Caki2 (cell line): ENCODE measurements at places on chromosomes 7 and 10. TPM values are rescaled to one million over a fixed set of nuclear protein-coding genes. Genes with fewer than 3 reads are reported as not detected.

The PNLIP gene
- total RNA-seq: not detected in 2 replicates

The PPP1R3C gene
- 3.5 and 4.2 TPM in 2 replicates for total RNA-seq

The PTF1A gene
- not detected in 2 replicates for total RNA-seq

The NFKB2 gene
- 47.8 and 50.8 TPM in 2 replicates for total RNA-seq

The TUBAL3 gene
- total RNA-seq: not detected in 2 replicates

The AP4M1 gene
- 25.8 and 28.1 TPM in 2 replicates for total RNA-seq

The RAB18 gene
- total RNA-seq: 40.7 and 55.4 TPM in 2 replicates

The FUOM gene
- 26.6 and 38.3 TPM in 2 replicates for total RNA-seq

The ADCYAP1R1 gene
- total RNA-seq: not detected in 2 replicates

The SUGCT gene
- 6.8 and 9.7 TPM in 2 replicates for total RNA-seq

The FGF8 gene
- not detected in 2 replicates for total RNA-seq

The CTAGE15 gene
- not detected in 2 replicates for total RNA-seq

The LOXL4 gene
- total RNA-seq: 0.72 and 1.5 TPM in 2 replicates

The TUBB8 gene
- total RNA-seq: not detected in 2 replicates

The PCLO gene
- total RNA-seq: 0.88 and 2.0 TPM in 2 replicates

The GBX1 gene
- not detected in 2 replicates for total RNA-seq

DNA sequence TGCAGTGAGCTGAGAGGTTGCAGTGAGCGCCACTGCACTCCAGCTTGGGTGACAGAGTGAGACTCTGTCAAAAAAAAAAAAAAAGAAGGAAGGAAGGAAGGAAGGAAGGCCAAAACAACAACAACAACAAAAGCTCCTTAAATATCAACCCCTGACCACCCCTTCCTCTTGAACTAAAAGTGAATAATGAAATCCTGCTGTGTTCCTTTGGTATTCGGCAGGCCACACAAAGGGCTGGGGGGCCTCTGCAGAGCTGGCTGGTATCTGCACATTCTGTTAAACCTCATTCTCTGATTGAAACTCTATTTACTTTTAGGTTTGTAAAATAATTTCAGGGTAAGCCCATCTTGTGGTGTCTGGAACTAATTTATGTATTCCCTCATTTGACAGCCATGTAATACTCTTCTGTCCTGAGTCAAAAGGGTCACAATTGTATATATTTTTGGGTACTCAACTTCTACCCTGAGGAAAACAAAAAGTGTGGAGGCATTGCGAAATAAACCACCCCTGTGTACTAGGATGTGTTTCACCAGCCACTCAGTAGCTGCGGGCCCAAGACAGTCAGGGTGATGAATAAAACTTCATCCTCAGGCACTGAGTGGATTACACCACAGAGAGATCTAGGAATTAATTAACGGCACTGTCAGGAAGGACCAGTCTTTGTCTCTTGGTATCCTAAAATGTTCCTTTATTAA, 446.4 kb upstream of the PFKP start:
- DNase-seq: no peak

DNA sequence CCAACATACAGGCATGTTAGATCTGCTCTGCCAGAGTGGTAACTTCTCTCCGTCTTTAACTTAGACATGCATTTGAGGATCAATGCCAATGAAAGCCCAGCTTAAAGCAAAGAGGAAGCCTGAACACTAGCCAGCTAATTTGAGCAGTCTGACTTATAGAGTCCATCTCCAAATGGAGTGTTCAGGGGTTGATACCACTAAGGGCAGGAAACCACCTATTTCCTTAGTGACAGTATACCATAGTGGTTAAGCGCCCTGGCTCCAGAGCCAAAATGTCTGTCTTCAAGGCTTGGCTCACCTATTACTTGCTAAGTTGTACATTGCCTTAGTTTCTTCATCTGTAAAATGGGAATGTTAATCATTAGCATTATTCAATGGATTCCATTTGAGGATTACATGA, 678.5 kb downstream of the KCNMA1 start:
- DNase-seq: no peak

GRCh38 chr7:92043637-92044036, 90.6 kb downstream of the CYP51A1 start:
- DNase-seq: no peak

GRCh38 chr10:84698989-84699388, 370.6 kb downstream of the CCSER2 start:
- no peak for DNase-seq

DNA sequence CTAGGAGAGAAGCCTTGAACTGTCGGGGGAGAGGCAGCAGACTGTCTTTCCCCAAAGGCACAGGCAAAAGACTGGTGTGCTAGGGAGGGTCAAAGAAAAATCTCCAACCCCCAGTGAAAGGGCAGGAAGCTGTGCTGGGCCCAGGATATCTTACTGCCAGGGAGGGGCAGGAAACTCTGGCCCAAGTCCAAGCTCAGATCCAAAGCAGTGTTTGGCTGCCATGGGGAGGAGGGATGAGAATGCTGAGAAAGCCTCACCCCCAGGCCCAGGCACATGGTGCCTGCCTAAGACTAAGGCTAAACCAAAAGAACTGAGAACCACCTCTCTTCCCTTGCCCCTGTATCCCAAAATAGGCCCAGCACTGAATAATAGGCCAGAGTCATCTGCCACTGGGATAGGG, 171.2 kb downstream of the PLPP4 start:
- no peak for DNase-seq

DNA sequence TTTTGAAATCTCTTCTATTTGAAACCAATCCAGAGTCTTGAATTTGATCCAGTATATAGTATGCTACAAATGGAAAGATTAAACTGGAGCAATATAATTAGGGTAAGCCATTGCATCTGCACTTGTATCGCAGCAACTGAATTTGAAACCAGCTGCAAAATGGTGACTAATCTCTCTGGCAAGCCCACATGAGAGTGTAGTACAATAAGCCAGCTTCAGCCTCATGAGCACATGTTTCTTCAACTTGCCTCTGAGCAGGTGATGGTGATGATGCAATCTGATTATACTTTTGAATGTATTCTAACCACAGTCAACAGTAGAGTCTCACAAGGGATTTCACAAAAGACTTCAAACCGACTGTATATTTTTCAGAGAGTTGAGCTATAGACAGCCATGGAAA, 829 bp upstream of the RPA3 start:
- DNase-seq: peak; percentile 40

DNA sequence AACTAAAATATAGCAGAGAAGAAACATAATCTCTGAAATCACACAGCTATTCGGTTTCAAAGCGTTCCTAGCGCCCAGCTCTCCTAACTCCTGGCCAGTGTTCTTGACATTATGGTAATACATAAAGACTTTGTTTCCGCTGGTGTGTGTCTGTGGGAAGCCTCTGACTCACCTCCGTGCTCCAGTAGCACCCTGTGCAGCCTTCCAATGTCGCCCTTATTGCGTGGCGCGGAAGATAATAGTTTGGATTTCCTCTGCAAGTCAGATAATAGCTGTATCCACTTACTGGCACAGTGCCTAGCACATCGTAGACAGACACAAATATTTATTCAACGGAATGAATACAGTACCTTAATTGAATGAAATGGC, 570 bp downstream of the BMS1 start:
- no peak for DNase-seq

- peak; percentile 9 for DNase-seq
Observed at GRCh38 chr7:64951250-64951848, 39.5 kb downstream of the ZNF117 start.

DNA sequence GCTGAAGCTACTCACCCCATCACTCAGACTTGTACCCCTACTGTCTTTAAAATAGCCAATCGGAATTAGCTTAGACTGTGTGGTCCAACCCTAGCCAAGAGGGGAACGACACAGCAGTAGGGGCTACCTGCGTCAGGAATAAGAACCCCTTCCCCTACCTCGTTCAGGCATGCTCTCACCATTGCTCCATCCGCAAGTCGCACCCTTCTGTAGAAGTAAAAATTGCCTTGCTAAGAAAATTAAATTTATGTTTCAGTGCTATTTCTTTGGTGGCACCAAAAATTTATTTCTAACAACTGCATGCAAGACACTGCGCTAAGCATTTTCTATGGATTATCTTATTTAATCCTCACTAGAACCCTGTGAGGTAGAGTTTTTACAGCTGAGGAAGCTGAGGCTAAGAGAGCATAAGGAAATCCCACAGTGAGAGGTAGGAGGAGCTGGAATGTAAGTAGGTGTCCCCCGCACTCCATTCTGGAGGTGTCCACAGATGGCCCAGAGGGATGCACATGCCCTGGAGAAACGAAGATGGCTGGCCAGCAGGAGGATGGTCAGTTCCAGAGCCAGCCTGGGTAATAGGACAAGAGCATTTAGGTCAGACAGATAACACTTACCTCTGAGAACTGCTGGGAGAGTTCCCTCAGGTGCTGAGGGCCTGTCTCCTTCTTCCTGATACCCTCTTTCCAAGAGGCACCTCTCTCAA, 15.3 kb upstream of the CACUL1 start:
- no peak for DNase-seq

DNA sequence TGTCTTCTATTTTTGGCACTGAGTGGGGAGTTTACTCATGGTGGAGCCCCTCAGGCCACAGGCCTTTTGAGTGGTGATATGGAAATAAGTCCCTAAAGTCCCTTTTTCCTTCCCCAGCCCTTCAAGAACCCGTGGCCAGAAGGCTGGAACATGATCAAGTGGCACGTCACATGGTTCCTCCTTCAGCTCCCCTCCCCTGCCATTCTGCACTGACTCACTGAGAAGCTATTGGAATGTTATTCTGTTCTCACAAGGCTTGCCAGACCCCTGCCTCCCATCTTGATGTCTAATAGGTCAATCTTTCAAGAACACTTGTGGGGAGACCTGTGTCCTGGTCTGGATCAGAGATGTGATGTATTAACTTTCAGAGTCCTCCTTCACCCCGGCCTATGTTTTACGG, 279.8 kb downstream of the SEC23IP start:
- DNase-seq: no peak

GRCh38 chr10:76133597-76134255, 702.3 kb downstream of the LRMDA start:
- DNase-seq: peak; percentile 16

- no peak for DNase-seq
Observed at GRCh38 chr10:89250865-89251408, 638 bp downstream of the LIPA start.

GRCh38 chr7:134891262-134891695, 95.0 kb upstream of the AGBL3 start:
- DNase-seq: peak; percentile 79

- no peak for DNase-seq
Observed at GRCh38 chr7:139691253-139691781, 86.5 kb downstream of the HIPK2 start.

GRCh38 chr7:148299350-148300276, 291.0 kb upstream of the C7orf33 start:
- DNase-seq: peak; percentile 53

DNA sequence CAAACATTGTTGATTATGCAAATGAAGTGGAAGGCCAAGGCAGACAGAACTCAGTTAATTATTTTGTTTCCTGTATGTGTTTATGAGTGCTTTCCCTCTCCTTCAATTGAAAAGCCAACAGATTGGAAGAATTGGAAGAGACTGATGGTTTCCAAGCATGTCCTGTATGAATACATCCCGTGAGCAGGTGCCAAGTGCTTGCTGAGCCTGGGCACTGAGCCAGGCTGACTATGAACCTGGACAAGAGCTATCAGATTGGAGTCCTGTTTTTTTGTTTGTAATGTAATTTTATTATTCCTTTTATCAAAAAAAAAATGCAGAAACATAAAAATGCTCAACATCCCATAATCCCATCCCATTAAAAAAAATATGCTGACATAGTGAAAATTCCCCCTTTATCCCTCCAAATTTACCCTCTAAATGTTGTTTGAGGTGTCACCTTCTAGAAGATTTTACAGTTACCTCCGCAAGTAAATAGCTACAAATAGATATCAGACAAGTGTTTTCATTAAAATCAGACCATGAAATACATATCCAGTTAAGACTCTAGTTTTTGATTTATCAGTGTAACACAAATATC, 449.5 kb downstream of the GRID1 start:
- peak; percentile 20 for DNase-seq

GRCh38 chr7:256461-256940, 33.5 kb upstream of the FOXL3 start:
- DNase-seq: no peak

DNA sequence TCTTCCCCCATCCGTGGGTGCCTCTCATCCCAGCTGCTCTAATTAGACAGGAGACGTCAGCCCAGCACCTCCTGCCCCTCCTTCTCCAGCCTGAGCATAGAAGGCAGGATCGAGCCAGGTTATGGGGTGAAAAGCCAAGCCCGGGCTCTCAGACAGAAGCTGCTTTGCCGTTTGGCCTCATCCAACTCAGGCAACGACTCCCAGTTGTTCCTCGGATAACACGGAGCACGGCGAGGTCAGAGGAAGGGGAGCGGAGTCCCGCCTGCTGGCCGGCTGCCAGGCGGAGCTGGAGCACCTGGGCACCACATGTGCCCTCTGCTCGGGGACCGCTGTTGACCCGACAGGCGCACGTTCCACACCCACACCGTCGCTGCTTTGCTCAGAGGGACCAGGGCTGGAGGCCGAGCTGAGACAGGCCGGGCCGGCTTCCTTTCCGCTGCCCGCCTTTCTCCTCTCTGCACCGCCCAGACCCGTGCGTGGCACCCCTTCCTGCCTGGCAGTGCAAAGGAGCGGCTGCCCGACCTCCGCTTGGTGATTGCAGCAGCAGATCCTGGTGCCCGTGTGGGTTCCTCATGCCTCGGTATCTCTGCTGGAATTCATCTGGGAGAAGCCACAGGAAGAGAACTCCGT, 21.6 kb upstream of the UNCX start:
- DNase-seq: no peak

- DNase-seq: no peak
Observed at GRCh38 chr7:92769844-92770243, 66.5 kb downstream of the CDK6 start.
